NCI-H187 treated with DMSO at 0.1 percent for 48 hours (cell line): ENCODE measurements at places on chromosomes 3 and 15.

- DNase-seq: no peak
Measured at GRCh38 chr15:82730022-82730530, 20.4 kb upstream of the AP3B2 start.

DNA sequence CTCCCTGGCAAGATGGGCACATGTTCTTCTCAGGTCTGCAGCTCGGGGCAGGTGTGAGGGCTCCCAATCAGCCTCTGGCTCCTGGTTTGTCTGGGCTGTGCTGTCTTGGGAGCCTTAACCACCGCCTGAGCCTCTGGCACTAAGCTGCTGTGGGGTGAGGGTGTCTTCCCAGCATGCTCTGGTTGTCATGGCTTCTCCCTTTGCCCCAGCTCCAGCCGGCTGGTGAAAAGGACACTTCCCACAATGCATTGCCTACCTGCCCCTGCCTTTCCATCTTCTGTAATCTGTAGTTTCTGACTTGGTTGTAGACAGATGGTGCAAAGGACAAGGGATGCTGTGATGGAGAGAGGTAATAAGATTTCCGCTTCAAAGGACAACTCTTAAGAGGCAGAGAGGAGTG is 295.3 kb downstream of the TLE3 start:
- no peak for DNase-seq

GRCh38 chr3:15326037-15326436 is 6.3 kb downstream of the SH3BP5 start:
- DNase-seq: no peak

- no peak for DNase-seq
Measured at GRCh38 chr3:120678331-120678947, 3.6 kb downstream of the HGD start.

DNA sequence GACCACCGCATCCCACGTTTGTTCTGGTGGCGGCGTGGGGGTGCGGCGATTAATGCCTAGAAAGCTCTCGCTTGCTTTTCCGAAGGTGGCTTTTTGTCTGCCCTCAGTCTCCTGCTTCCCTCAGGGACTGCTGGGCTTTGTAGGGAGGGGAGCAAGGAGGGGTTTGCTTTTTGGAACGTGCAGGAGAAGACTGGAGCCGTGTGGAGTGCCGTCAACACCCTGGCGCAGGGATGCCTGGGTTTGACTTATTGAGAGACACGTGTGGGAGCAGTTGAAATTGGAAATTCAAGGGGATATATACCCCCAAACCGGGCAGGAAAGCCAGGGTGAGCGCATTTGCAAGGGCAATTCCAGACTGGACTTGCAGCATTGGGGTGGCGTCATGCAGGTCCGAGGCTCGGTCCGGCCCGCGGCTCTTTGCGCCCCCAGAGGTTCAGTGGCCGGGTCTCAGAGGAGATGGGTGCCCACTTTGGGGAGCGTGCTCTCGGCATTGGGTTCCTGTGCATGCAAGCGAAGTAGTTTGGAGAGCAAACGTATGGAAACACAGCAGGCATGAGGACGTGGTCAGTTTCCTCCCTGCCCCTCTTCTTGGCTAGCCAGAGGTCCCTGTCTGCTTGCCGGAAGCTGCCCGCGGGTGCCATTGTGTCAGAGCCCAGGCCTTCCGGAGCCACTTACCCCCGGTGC is 2.1 kb downstream of the EPHB1 start:
- DNase-seq: no peak

GRCh38 chr15:38886315-38887163 is 321.9 kb upstream of the RASGRP1 start:
- no peak for DNase-seq

DNA sequence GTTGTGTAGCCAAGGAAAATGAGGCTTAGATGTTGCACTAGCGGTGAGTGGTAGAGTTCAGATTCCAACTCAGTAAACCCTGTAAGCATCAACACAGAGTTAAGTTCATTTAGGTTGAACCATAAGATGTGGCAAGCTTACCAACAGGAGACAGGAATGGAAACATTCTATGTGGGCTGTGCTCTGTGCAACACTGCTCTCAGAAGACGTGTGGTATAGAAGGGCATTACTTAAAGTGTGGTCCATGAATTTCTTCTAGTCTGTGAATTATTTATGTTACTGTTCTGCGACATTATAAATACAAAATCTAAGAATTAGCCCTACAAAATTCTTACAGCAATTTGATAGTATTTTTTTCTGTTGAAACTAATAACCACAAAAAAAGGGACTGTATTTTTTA is 213.3 kb downstream of the GRM7 start:
- DNase-seq: no peak

GRCh38 chr3:197682713-197683112 is 54.0 kb downstream of the RUBCN start:
- no peak for DNase-seq

DNA sequence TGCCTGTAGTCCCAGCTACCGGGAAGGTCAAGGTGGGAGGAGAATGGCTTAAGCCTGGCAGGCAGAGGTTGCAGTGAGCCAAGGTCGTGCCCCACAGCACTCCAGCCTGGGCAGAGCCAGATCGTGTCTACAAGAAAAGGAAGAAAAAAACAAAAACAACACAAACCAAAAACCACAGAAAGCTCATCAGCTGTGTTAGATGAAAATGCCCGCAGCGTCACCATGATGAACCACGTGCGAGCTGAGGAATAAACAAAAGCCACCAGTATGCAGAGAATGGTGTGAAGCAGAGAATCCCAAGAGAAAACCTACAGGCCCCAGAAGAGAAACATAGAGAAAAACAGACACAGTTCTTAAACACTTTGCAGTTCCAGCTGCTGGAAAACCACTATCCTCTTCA is 19.7 kb upstream of the TM4SF19 start:
- no peak for DNase-seq

- no peak for DNase-seq
Measured at GRCh38 chr15:101647251-101647650, 4.9 kb downstream of the TM2D3 start.

DNA sequence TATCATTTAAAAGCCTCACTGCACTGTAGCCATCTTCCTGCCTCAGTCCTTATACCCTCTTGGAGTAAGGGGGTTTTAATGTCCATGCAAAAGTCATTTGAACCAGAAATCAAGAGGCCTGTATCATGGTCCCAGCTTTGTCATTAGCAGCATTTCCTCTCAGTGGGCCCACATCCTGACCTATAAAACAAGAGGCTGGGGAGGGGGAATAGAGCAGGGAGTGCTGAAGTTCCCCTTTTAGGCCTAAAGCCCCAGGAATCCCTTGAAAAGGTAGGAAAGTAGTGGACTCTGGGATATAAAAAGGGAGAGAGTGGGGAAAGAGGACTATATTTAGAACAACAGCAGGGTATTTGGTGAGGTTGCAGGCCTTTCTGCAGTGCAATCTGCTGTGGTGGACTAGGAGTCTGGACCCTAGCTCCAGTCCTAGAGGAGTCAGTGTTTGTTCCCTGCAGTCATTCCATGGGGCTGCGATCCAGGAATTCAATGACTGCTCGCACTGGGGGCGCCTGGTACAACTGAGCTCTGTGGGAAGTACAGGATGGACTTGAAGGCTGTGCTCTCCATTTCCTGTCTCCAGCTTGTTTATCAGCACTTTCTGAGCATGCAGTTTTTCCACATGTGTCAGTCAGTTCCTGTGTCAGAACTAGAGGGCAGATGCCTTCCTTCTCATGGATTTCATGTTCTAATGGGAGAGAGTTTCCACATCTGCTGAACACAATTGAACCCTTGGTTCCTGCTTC is 46.8 kb downstream of the PDHB start:
- DNase-seq: no peak

DNA sequence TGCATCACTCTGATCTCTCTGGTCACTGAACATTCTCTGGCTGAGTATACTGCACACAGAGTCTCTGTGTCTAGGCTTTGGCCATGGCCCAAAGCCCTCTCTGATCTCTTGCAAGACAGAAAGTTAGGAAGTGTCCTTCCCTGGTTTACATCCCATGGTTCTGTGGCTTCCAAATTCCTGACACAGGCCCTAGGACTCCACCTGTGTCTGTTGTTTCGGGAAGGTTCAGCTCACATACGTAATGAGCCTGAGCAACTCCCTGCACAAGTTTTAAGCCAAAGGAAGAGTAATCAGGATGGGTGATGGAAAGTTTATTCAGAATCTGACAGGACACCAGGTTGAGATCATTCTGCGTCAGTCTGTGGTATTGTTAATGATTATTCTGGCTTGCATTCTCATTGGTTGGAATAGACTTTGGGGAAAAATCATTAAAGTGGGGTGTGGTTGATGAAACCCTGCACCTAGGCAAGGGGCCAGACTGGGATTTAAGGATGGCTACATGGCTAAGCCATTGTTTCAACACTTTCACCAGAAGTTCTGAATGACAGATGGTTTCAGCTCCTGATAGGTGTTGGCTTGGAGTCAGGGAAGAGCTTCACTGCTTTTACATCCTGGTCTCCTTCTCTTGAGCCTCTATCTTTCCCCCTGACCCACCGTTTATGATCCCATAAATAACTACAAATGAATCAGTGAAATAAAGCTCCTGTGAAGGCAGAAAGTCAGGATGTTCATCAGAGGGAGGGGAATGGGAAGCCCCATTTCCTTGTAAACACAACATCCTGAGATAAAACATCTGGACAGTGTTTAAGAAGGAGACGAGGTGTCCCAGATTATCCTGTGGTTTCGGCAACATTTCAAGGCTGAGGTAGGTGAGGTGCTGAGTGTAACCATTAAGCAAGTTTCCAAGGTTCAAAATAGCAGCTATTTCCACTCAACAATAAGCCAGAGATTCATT is 14.1 kb downstream of the LCMT2 start:
- no peak for DNase-seq

- DNase-seq: no peak
Measured at GRCh38 chr15:53586799-53587198, 172.7 kb downstream of the WDR72 start.

GRCh38 chr3:16059711-16060357 is 114.6 kb upstream of the GALNT15 start:
- DNase-seq: no peak

GRCh38 chr3:182041668-182042291 is 330.1 kb downstream of the SOX2 start:
- no peak for DNase-seq

DNA sequence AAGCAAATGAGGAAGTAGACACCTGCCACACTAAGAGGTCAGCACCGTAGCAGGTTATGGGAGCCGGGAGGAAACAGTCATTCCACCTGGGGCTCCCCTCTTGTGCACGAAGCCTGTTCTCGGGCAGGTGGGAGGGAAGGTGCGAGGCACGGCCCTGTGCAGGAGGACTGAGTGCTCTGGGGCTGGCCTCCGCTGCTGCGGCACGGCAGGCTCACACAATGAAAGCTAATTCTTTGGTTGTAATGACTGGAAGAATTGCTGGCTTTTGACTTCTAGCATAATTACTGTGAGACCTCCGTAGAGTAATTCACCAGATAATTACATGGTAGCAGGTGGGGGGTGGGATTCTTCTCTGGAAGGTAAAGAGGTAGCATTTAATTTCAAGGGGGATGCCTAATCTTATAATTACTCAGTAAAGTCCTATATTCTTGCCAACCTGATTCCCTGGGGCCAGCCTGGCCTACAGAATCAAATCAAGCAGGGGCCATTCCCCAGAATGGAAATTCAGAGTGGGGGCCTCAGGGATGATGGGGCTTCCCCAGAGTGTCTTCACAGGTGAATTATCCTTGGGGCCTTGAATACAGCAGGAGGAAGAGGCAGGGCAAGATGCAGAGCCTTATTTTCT is 129.1 kb downstream of the TPRA1 start:
- no peak for DNase-seq

GRCh38 chr15:60384053-60384452 is 13.7 kb downstream of the ANXA2 start:
- DNase-seq: no peak

DNA sequence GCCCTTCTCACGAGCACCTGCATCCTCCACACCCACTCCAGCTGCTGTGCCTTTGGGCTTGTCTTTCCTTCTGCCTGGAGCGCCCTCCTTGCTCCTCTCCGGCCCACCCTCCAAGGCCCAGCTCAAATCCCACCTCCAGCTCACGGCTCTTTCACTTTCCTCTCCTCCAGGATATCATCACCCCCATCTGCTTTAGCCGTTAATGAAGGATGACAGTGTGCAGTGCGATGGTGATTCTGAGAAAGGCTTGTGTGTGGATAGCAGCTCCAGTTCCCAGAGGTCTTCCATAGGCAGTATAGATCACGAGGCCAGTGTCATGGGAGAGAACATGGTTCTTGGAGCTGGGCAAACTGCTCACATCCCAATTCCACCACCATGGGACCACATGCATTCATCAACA is 237.4 kb downstream of the TLE3 start:
- no peak for DNase-seq

DNA sequence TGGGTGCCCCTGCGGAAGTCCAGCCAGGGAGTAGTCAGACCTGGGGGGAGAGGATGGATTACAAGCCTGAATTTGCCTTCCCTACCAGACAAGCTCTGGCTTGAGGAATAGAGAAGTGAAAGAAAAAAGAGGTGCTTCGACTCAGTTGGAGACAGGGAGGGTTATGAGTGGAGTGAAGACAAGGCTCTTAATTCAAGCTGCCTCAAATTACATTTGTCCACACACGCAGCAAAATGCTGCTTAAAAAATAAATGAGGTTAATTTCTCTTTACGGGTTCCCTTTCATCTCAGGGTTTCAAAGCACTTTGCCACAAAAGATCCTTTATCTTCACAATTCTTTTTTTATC is 49.0 kb upstream of the SLC4A7 start:
- DNase-seq: no peak

- DNase-seq: no peak
Measured at GRCh38 chr3:138051947-138052802, 42.2 kb downstream of the CLDN18 start.

DNA sequence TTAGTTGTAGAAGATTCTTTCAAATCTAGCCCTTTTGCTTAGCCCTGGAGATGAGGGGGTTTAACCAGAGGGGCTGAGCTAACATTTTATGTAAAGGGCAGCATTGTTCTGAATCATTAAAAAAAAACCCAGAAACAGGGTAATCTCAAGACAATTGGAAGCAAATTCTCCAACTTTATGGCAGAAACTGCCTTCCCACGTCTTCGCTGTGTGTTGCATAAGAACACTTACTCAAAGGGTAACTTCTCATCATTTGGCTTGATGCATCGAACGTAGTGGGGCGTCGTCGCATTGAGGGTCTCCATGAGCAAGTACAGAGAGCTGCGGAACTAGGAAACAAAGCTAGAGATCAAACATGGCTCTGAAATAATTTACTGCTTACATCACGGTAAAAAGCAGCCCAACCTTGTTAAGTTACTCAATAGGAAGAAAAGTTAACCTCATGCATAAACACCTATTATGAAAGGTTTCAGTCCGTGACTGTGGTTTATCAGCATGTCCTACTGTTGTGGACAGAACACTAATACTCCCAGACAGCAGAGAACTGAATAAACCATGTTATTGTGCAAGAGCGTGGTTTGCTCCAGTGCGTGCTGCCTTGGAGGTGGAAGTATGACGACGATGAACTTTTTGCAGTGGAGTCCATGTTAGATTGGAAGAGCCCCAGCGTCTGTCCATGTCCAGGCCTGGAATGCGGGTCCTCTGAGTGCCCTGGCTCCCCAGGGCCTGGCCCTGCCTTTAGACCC is 48.7 kb downstream of the MYO5C start:
- no peak for DNase-seq

DNA sequence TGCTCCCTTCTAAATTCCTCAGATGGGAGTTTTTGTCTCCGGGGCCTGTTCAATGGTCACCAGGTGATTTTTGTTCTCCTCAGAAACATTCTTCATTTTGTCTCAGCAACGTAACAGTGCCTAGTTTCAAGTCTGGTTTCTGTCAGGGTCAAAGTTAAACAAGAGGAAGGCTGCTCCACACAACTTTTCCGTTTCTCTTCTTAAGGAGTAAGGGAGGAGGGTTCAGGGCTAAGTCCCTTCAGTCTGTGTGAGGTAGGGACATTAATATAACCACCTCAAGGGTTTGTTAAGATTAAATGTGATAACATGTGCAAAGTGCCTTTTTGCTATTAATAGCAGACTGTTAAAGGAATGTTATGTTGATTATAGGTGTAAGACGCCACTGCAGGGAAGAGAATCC is 41.8 kb downstream of the HOMER2 start:
- DNase-seq: no peak

- DNase-seq: no peak
Measured at GRCh38 chr3:114827495-114827894, 319.6 kb downstream of the ZBTB20 start.
